ENCODE measurements at places on chromosomes 16 and 17.

DNA sequence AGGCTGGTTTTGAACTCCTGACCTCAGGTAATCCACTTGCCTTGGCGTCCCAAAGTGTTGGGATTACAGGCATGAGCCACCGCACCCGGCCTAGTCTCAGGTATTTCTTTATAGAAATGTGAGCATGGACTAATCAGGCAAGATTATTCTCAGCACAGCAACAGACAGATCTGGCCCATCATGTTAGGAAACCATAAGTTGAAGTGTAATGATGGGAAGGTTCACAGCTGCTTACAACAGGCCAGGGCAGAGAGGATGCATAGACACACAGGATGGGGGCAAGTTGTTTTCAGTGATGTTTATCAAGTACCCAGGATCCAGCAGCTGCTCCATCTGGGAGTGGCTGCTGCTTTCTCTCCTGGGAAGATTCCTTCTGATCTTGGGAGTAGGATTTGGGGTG lies 16.6 kb upstream of the NOS2 start:
- no peak for DNase-seq

DNA sequence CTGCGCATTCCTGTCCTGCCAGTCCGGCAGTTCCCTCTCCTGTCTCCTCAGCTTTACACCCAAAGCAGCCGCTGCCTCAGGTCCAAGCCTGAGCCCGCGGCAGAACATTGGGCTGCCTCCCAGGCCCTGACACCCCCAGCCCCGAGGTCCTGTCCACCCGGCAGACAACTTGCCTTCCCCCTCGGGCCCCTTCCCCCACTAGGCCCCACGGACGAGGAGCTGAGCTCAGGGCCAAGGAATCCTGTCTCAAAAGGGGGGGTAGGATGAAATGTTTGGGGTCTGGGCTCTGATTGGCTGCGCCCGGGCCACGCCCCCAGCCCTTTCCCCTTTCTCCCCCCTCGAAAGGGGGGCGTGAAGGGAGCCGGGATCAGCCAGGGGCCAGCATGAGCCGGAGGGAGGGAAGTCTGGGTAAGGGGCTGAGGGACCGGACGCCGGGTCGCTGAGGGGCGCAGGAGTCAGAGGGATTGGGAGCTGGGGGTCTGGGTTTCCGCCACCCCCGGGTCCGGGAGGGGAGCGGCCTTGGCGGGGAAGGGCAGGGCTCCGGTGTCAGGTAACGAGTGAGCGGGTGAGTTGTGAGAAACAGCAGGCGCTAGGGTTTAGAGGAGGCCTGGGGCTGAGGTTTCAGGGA lies at the start of gene CTF1:
Gene CTF1, plus strand, starts transcription at position 354 of the 628 bp plus-strand sequence. Its CDS starts 30 bp downstream, at position 384.
- DNase-seq = peak; percentile 70

GRCh38 chr16:59684911-59685310 lies 950.8 kb upstream of the GOT2 start:
- peak; percentile 24 for DNase-seq

- no peak for DNase-seq
Measured at GRCh38 chr16:49528060-49528865, 154.7 kb downstream of the C16orf78 start.

DNA sequence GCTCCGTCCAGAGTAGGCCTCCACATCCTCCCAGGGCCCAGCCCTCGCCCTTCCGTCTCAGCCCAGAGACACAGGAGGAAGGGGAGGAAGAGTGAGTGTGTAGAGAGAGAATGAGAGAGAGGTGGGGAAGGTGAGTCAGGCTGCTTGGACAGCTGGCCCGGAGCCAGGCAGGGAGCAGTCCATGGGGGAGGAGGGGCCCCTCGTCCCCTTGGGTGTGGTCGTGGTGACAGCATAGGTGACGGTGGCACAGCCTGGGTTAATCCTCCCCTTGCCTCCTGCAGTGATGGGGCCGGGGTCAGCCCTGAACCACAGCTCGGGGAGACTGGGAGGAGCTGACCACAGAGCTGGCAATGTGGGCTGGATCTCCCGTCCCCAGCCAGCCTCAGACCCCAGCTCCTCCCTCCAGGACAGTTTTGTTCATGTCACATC lies 36.5 kb downstream of the FA2H start:
- DNase-seq = no peak

All from HS-27A (cell line).